DND-41 (cell line): ENCODE measurements at places on chromosomes 16 and 17.

- DNase-seq = no peak
Observed at GRCh38 chr17:48123111-48123510, 15.5 kb downstream of the SNX11 start.

DNA sequence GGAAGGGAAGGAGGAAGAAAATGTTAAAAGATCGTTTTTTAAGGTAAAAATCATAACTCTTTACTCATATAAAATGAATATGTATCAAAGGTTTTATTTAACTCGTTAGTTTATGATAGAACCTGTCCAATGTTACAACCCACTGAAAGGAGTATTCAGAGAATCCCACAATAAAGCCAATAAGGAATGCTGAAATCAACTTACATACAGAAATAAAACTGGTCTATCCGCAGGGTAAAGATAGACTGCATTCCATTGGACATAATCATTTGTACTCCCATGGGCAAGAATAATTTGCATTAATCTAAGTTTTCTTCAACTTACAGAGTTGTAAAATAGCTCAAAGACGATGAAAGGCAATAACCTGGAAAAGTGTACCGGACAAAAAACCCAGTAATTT, 17.9 kb upstream of the BEAN1 start:
- DNase-seq = no peak

DNA sequence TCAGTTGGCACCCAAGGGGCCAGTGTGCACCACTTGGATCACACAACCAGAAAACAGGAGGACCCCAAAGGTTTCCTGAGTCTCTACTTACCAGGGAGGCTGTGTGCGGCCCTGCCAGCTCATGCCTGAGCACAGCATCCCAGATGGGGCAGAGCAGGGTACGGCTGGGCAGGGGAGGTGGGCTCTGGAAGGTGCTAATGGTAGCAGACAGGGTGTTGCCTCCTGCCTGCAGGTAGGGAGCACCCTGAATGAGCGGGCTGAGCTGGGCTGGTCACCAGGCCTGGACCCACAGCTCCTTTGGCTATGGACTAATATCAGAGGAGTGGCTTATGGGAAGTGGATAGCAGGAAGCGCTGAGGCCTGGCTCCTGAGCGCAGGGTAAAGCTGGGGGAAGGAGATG, 14.6 kb downstream of the RECQL5 start:
- no peak for DNase-seq

- DNase-seq = no peak
Observed at GRCh38 chr16:967077-967541, 3.7 kb downstream of the LMF1 start.

GRCh38 chr17:33013596-33014375, 22.1 kb downstream of the SPACA3 start:
- no peak for DNase-seq

- DNase-seq = no peak
Observed at GRCh38 chr17:57484826-57485565, 228.7 kb downstream of the MSI2 start.

DNA sequence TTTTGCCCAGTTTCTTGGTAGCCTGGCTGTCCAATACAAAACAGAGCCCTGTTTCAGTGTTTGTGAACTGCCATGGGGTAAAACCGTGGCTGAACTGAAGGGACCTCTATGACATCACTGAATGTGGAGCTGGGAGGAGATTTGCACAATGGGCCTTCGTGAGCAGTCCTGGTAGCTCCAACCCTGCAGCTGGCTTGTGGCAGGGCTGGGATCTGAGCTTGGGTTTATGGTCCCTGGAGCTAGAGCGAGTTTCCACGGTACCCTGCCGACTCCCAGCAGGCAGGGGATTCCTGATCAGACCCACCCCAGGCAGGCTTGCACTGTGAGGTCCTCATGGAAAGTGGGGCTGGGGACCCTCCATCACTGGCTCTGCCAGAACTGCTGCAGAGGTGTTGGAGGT, 247.0 kb downstream of the GSG1L start:
- DNase-seq = no peak

GRCh38 chr17:22270381-22270780, 578.1 kb downstream of the KCNJ18 start:
- DNase-seq = no peak

GRCh38 chr16:84312783-84313382, 18.2 kb downstream of the WFDC1 start:
- DNase-seq = no peak

DNA sequence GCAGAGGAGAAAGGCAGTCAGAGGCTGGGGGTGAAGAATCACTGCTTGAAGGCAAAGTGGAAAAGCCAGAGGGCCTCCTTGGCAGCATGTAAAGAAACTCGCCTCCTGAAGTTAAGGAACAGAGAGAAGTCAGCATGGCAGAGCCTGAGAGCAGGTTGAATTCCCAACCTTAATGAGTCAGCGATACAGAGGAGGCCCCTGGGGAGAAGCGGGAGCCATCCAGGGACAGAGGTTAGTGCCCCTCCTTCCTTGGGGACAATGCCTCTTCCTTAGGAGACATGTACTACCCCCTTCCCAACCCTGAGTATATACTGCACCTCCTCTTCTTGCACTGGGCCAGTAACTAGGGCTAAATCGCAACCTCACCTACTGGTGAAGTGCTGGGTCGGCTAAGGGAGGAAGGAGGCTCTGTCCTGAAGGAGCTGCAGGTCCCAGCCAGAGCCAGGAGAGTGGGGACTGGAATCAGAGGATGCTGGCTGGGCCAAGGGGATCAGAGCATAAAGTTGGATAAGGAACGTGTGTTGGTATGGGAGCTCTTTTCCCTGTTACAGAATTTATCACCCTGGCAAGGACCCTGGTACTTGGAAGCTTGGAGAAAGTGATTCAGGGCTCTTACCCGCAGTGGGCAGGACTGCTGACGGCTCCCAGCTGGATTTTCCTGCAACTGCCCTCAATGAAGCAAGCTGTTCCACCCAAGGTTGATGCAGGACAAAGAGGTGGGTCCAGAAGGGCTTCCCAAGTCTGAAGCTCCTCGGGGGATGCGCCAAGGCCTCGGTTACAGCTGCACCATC, 5.4 kb upstream of the AANAT start:
- DNase-seq = no peak

GRCh38 chr17:51560398-51560797, 300.1 kb downstream of the UTP18 start:
- no peak for DNase-seq

DNA sequence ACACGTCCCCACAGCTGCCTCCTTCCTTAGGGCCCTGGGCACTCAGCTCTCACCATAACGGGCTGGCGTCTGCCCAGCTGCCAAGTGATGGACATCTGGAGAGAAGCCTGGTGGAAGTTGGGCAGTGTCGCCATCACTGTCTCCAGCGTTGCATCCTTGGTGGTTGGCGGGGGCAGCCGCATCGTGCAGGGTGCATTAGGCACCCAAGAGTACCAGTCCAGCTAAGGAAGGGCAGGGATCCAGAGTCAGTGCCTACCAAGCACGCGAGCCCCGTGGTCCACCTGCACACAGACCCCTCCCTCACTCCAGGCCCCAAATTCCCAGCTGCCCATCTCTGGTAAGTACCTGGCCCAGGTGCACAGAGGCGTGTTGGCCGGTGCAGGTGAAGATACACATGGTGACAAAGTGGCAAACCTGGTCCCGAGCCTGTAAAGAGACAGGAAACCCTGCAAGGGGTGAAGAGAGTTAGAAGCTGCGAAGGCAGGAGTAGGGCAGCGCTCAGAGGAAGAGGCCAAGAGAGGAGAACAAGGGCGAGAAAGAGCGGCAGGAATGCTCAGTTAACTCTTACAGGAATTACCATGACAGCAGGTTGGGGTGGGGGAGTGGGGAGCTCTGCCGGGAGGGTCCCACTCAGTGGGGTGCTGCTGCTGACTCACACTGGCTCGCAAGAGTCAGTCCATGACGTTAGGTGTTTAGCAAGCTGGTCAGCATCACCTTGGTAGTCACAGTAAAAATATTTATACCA, 9.5 kb downstream of the ALOX15 start:
- no peak for DNase-seq

DNA sequence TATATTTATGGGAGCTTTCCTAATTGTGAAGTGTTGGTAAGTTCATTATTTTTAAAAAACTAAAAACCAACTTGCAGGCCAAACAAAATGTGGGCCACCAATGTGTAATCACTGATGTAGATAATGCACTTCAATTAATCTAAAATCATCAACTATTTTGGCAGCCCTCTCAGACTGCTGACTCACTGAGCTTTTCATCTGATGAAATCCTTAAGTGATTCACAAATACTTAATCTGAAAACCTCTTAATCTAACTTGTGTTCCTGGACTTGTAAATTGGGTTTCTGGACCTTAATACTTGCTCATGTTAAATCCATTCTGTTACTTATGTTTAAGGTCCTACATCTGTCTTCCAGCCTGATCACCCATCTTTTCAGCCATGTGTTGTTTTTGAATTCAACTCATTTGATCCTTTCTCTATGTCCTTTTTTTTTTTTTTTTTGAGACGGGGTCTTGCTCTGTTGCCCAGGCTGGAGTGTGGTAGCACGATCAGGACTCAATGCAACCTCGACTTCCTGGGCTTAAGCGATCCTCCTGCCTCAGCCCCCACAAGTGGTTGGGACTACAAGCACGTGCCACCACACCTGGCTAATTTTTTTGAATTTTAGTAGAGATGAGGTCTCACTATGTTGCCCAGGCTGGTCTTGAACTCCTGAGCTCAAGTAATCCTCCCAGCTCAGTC, 39.0 kb downstream of the PRKCB start:
- peak; percentile 31 for DNase-seq

GRCh38 chr17:1907909-1908698, 78.3 kb downstream of the RPA1 start:
- no peak for DNase-seq

GRCh38 chr16:72406390-72406789, 234.4 kb upstream of the PMFBP1 start:
- DNase-seq = no peak

GRCh38 chr17:27609611-27610303, 21.2 kb upstream of the LGALS9 start:
- DNase-seq = peak; percentile 46

DNA sequence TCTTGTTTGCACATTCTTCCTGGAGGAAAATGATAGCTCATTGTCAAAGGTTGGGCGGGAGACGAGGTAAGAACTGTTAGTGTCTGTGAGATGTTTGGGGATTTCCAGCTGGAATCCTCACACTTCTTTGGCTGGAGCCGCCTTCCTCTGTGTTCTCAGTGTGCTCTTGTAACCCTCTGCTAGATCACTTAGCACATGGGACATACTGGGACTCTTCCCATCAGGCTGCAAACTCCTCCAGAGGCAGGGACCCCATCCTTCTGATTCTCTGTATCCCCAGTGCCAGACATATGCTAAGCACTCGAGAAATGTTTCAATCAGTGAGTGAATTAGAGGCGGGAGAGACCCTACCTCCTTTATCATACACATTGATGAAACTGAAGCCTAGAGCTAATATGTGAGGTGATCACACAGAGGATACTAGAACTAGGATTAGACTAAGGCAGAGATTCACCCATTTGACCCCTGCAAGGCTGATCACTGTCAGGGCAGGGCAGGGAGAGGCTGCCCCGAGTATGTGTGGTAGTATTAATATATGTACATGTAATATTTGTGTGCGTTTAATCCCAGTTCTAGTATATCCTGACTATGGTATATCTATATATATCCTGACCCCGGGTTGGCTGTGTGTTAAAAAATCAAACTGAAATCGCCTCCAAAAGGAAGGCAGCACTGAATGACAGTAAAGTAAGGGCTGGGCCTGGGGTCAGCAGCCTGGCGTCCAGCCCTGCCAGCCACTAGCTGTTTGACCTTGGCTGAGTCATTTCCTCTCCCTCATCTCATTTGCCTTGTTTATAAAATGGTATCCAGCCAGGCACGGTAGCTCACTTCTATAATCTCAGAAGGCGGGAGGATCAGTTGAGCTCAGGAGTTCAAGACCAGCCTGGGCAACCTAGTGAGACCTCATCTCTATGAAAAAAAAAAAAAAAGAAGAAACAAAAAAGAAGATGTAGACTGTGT, 75.5 kb upstream of the TBX2 start:
- DNase-seq = no peak

GRCh38 chr17:54888254-54888653, 12.4 kb upstream of the TOM1L1 start:
- no peak for DNase-seq

DNA sequence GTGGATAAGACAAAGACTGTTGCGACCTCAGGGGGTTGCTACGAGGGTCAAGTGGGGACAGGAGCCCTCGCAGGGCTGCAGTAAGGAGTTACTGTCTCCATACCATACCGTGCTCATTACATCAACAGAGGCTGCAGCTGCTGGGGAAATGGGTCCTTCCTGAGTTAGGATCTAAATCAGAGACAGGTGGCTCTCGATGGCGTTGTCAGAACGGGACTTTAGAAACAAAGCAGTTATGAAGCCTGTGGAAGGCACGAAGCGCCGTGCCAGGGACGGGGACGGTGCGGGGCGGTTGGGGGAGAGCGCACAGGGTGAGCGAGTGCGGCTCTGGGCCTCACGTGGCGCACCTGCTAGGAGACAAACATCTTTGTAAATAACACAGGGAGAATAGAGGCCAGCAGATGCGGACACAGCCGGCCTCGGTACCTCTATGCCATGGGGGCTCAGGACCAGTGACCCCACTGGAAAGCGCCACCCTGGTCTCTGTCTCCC, 34.4 kb downstream of the ZCCHC14 start:
- no peak for DNase-seq

DNA sequence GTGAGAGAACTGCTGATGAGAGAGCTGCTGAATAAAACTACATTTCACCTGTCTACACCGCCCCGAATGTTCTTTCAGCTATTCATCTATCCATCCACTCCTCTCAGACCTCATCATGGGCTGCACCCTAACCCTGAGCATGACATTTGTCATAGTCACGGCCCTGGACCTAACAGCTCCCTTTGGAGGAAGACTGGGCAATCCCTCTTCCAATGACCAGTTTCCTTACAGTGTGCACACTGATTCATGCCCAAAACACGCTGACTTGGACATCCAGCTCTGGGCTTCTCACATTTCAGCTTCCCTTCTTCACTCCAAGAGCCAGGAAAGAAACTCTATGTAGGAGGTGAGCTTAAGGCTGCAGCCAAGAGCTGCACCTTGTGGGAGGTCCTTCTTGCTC, 41.8 kb upstream of the ARL4D start:
- no peak for DNase-seq

GRCh38 chr16:67941469-67942199, 2.3 kb downstream of the LCAT start:
- DNase-seq = no peak

- no peak for DNase-seq
Observed at GRCh38 chr16:21996923-21997696, 3.8 kb downstream of the PDZD9 start.
